Activated T-helper 2 cell treated with anti-CD3 and anti-CD28 coated beads, Interferon-gamma antibody, Interleukin-2, Interleukin-4, amounts not matched to agents 10 μg/mL and 5 μg/mL and 100 μg/mL, durations not matched to agents 14 hours and 24 hours and 36 hours (primary cell): ENCODE measurements at places on chromosomes 3 and 15.

GRCh38 chr15:70101459-70102113 is 3.9 kb upstream of the TLE3 start:
- no peak for DNase-seq

DNA sequence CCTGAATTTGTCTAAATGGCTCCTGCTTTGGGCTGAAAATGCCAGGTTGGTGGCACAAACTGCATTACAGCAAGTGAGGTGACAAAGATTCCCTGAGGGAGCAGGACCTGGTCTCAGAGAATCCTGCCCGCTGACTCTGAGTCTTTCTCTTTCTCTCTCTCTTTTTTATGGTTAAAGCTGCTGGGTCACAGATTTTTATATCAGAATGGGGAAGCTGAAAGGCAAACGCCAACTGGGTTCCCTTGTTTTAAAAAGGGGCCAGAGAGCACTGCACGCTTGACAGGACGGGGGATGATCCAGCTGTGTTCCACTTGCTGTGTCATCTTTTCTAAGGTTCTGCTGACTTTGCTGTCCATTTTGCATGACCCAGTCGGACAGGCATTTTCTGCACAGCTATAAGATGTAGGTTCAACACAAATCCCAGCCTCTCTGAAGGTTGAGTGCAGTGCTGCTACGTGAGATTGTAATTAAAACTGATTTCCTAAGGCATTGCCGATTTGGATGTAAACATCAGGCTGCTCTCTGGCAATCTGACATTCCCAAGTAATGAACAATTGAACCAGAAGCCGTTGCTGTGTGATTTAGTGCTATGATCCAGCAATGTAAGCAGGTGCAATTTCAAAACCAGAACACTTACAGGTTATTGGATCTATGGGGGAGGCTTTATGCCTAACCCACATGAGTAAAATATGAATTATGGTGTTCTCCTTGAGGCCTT is 25.8 kb downstream of the ARHGEF3 start:
- no peak for DNase-seq

DNA sequence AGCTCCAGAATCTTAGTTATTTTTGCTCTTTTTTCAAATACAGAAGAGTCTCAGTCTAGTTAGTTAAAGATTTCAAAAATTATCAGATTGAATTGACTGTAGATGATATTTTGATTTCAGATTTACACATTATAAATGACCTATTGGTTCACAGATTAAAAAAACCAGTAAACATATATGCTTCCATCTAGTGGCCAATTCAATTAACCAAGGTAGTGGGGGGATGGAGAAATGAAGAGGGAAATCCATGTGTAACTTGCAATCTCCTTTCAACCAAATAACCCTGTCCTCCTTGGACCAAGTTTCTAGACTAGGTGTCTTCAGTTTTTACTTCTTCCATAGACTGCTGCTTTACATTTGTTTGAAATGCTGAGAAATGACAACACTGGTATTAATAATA is 789.8 kb downstream of the ROBO1 start:
- DNase-seq, result no peak

DNA sequence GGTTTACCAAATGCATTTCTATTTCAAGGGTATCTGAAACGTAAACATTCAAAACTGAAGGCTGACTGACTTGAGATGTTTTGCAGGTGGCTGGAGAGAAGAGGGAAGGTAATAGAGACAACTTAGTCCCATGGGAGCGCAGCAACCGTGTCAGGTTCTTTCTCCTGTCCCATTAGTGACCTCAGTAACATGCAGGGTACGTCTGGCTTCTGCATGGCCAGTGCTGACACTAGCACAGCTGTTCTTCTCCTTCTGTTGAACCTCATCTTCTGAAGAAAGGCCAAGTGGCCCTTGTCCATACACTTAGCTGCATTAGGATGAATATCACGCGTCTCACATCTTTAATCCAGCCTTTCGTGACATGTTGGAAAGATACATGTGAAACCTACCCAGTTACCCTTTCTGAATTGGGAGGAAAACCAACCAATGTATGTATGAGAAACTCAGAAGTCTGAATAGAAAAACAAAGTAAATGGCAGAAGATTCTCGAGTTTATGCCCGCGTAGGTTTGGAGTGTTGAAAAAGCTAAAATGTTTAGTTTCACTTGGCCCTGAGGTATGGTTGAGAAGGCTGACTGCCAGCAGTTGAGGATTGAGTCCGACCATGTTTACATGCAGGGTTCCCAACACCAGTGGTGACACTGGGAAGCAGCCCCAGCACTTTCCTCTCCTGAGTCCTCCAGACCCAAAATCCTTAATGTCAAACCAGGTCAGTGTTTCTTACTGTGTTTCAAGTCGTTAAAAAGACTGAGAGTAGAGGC is 10.3 kb downstream of the NCBP2 start:
- no peak for DNase-seq

GRCh38 chr3:173920386-173920785 is 522.8 kb downstream of the NLGN1 start:
- no peak for DNase-seq

GRCh38 chr3:182487143-182487542 is 306.2 kb upstream of the ATP11B start:
- DNase-seq, result no peak

DNA sequence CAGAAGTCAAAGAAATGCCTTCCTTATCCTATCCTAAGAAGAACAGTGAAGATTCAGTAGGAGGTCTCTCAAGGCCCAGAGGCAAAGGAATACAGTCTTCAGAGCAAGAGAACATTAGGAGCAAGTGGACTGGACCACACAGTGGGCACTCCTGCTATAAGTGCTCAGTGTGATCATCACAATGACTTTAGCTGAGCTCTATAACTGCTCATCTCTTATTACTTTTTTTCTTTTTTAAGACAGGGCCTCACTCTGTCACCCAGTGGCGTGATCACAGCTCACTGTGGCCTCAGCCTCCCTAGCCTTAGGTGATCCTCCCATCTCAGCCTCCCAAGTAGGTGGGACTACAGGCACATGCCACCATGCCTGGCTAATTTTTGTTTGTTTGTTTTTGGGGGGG is 48.1 kb downstream of the COL8A1 start:
- DNase-seq, result no peak

DNA sequence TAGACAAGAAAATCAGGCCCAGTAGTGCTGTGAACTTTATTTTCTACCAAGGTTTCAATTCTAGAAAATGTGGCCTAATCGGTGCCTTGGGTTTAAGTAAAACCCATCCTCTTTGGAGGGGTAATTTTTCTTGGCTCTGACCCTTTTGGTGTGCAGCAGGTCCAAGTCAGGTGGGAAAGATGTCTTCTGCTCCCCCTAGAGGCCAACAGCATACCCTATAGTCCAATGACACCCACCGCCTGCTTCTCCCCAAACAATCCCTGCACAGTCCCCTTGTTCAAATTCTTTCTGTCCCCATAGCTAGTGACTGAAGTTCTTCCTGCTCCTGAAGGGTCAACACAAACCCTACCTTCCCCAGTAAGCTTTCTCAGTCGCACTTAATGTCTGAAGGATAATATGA is 261.8 kb upstream of the GOLGA6L4 start:
- no peak for DNase-seq

DNA sequence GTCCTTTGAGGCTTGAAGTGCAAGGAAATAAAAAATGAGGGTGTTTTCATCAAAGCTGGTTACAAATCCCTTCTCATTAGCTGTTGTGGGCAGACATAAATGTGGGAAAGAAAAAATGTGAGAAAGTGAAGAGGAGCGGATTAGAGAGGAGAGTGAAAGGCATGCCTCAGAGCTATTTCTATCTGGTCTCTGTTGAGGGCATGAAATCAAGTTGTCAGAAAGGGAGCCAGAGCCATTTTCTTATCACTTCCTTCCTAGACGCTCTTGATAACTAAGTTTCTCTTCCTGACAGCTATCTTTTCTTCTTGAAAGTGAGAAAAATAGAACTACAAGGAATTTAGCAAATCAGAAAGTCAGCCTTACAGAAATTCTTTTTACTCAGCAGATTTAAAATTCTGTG is 20.8 kb upstream of the CAPN3 start:
- DNase-seq, result no peak

DNA sequence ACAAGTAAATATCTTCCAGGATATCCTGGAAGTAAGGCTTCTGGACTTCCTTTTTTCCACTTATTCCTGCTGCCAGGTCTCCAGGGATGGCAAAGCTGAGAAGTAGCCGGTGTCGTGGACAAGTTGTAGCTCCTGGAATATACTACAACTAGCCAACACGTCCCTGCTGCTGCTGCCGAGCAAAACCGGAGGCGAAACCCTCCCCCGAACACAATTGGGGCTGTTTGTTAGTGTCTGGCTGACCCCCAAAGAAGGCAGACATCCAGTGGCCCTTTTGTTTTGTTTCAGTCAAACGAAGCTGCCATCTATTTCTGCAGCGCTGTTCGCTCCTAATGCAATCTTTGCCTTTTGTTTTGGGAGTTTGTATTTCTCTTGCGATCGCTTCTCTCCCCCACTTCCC is 45.3 kb upstream of the EIF5A2 start:
- no peak for DNase-seq

GRCh38 chr3:117706037-117706436 is 996.5 kb downstream of the TUSC7 start:
- DNase-seq, result no peak

DNA sequence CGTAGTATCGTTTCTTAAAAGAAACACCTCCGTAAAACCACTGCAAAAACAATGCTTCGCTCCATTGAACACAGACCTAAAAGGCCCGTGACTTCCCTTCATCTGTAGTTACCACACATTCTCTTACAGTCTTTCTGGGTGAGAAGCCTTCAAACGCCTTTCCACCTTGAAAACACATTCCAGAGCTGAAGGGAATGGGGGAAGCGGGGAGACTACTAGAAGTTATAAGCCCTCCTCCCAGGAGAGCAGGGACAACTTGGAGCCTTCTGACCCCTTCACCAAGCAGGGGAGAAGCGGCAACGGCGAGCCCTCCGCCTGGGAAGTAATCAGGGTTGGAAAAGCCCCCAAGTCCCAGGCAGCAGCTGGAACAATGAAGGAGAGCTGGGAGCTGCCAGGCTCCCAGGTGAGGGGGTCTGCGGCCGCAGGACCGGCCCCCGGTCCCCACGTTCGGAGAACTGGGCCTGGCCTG is 461 bp downstream of the SECISBP2L start:
- DNase-seq, result no peak

GRCh38 chr15:78768096-78768495 is 43.2 kb downstream of the ADAMTS7 start:
- no peak for DNase-seq

DNA sequence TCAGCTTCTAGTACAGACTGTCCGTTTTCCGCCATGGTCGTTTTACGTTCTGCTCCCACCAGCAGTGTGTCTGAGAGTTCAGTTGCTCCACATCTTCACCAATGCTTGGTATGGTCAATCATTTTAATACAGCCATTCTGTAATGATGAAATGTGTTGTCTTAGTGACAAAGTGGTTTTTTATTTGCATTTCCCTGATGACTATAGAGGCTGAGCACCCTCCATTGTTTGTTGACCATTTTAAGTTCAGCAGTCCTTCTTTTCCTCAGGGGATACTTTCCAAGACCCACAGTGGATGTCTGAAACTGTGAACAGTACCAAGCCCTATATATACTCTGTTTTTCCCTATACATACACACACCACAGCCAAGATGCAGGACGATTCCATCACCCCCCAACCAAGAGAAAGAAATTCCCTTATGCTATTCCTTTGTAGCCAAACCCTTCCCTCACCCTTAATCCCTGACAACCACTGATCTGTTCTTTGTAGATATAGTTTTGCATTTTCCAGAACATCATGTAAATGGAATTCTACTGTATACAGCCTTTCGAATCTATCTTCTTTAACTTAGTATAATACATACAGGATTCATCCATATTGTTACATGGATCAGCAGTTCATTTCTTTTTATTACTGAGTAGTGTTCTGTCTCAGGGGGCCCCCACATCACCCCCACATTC is 55.9 kb downstream of the C3orf20 start:
- DNase-seq, result no peak

GRCh38 chr3:124260206-124260915 is 268.4 kb upstream of the ROPN1 start:
- DNase-seq, result no peak

DNA sequence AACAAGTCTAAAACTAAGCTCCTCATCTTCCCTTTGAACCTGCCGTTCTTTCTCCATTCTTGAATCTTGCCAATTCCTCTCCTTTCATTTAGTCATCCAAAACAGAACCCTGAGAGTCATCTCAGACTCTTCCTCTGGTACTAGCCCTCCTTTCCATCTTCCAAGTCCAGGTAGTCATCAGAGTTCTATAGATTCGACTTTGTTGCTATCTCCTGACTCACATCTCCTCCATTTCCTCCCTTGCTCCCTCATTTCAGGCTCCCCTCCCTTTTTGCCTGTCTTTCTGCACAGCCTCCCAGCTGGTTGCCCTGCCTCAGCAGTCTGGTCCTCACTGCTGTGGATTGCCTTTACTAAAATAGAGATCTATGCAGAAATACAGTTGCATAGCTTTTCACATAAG is 4.7 kb downstream of the ATG7 start:
- no peak for DNase-seq

DNA sequence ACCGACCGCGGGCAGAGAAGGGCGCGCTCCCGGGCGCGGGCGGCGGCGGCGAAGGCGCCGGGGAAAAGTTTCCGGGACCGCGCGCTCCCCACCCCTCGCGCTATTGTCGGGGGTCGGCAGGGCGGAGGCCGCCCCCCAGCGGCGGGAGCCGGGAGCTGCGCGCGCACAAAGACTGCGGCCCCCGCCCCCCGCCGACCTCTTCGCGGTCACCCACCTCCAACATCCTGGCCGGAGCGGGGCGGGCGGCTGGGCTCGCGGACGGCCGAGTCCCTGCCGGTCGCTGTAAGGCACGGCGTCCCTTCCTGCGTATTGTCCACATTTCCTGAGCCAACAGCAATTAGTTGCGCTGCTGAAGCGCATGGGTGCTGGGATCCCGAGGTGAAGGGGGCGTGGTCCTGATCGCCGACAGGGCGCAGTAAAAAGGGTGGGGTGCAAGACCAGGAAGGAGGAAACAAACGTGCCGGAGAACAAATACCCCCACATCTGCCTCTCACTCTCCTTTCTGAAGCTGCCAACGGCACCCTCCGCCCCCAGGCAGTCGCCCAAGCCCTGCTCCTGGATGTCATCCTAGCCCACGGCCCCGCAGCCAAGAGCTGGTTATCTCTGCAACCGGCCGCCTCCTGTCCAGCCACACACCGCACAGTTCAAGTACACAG is at the start of gene TMEM44:
TMEM44 (minus strand) TSS at position 71 of the 656 bp plus-strand sequence. CDS start 204 bp downstream, outside the sequence.
- peak; percentile 50 for DNase-seq

- no peak for DNase-seq
Observed at GRCh38 chr3:190429681-190430080, 20.0 kb downstream of the TMEM207 start.

DNA sequence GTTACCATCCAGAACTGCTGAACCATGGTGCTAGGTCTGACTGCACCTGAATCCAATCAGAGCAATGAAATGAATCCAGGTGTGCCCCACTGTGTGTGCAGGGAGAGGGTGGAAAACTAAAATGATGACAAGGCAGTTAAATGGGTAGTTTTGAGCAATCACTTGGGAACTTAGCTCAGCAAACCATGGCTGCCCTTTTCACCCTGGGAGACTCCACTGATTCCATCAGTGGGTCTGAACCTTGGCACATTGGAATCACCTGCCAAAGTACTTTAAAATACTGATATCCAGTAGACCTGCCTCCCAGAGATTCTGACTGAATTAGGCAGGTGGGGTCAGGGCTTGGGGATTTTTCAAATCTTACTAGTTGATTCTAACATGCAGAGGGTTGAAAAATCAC is 59.8 kb upstream of the USP3 start:
- no peak for DNase-seq

GRCh38 chr15:95486224-95486623 is 844.3 kb upstream of the NR2F2 start:
- DNase-seq, result no peak
